ENCODE measurements at places on chromosomes 5 and 9. TPM values are rescaled to one million over a fixed set of nuclear protein-coding genes. Genes with fewer than 3 reads are reported as not detected.

GRCh38 chr9:26331223-26331622 is 561.4 kb downstream of the CAAP1 start:
- DNase-seq: no peak

- no peak for DNase-seq
Measured at GRCh38 chr9:76203373-76203772, 190.9 kb downstream of the RFK start.

The CDX1 gene
- polyA plus RNA-seq: 0.30 TPM

DNA sequence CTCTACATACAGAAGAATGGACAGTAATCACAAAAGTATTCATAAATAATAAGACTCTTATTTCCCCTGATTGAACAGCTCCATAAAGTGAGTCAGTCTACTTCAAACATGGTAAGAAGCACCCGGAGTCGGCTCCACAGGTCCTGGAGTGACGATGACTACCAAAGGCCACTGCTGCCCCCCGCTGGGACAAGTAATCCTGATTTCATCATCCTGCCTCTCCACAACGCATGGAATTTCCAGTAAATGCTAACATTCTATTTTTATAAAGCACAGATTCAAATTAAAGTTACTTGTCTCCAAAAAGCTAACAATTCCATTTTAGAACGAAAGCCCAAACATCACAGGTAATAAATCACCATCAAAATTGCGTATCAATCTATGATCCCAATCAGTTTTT is 16.2 kb downstream of the ATPSCKMT start:
- DNase-seq: peak; percentile 84

GRCh38 chr5:169686137-169686536 is 49.1 kb downstream of the DOCK2 start:
- DNase-seq: no peak

GRCh38 chr5:150062216-150062922 is 24.0 kb downstream of the CSF1R start:
- DNase-seq: no peak

- no peak for DNase-seq
Measured at GRCh38 chr9:89574309-89574708, 30.5 kb upstream of the GADD45G start.

The G3BP1 gene
- polyA plus RNA-seq: 87.7 TPM

GRCh38 chr9:18579536-18579935 is 105.6 kb downstream of the ADAMTSL1 start:
- DNase-seq: no peak

DNA sequence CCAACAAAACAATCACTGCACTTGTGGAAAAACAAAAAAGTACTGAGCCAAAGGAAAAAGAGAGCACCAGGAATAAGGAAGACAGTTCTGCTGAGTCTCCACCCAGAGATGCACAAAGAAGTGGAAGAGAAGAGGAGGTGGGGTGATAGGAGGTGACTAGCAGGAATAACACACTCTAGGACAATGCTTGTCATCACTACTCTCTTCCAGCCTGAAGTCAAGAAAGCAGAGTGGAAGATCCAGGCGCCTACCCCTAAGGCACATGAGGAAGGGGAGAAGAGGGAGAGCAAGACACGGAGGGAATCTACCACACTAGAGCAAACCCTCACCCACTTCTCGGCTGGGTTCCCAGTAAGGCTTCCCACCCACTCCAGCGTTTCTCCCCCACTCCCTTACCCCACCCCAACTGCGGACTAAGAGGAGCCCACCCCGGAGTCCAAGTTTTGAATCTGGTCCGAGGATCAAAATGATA is 1.7 kb downstream of the SLIT3 start:
- DNase-seq: no peak

DNA sequence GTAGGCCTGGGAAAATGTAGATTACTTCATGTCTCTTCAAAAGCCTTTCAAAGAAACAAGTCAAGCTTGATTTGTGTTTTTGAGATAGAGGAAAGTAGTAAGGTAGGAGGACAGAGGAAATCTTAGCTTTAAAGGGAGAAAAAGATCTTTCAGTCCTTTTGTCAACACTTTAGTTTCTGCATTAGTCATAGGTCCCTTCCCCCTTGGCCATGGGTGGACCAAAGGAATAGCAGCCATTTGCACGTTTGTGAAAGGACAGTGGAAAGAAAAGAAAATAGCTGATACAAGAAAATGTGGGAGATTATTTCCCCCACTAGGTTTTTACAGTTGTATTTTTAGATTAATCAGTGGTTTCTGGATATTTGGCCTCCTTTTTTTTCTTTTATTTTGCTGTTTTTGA is 121.9 kb upstream of the GRHPR start:
- DNase-seq: no peak

DNA sequence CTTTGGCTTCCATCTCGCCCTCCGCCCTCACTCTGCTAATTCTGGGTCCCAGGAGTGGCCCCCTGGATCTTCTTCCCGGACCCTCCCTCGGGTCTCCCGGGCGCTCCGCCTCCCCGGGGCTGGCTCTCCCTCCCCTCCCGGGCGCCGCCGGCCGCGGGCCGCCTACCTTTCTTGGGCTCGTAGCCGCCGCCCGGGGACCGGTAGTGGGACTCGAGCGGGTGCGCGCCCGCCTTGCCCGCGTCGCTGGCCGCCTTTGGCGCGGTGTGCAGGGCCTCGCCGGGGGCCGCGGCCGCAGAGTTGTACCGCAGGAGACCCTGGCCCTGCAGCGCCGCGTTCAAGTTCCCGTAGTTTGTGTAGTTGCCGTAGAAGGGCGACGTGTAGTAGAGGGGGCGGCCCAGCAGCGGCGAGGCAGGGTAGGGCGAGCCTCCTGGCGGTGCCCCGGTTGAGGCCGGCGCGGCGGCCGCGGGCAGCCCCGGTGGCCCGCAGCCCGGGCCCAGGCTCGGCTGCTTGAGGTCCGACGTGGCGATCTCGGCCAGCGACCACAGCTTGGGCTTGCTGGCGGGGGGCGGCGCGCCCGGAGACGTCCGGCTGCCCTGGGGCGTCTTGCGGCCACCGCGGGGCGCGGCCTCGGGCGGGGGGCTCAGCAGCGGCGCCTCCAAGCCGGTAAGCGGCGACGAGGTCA is 3.2 kb downstream of the IRX2 start:
- DNase-seq: no peak

DNA sequence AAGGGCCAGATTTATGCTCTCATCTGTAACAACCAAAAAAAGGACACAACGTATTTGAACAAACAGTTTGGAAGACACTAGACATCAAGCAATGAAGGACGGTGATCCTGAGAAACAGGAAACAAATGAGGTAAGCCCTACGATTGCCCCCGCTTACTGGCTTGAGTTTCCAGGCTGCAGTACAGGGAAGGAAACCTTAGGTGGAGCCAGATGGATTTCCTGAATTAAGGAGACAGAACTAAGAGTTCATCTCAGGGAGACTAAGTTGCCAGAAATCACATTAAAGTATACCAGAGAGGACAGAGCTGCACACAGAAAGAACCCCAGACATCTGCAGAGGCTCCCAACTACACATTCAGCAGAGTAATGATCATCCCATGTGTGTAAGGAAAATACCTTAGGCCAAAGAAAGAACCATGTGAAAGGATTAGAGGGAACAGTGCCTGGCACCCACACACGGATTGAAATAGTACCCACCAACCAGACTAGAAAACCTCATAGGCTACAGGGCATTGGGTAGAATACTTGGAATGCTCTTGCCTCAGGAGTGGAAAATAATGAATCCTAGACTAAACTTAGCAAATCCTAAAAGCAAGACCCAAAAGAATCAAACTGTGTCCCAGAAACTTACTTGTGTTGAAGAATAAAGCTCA is 99.3 kb upstream of the NIPBL start:
- DNase-seq: peak; percentile 8

- DNase-seq: no peak
Measured at GRCh38 chr9:129999141-129999510, 43.9 kb downstream of the FNBP1 start.

The OGN gene
- polyA plus RNA-seq: 1.3 TPM

The LTC4S gene
- 0.40 TPM for polyA plus RNA-seq

DNA sequence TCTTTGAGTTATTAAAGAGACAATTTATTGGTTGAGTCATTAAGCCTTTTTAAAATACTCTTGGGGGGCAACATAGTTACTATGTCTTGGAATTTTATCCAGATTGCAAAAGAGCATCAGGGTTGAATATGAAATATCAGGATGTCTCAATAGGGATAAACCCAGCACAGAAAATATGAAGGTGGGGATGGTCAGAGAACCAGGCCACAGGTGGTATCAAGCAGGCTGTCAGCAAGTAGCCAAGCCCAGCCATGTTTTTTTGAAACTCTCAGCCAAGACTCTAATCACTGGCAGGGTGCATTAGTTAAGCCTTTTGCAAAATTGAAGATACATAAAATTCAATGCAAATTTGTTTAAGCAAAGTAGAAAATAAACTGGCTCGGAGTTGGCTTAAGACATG is 468.9 kb downstream of the DTWD2 start:
- no peak for DNase-seq

The ORM2 gene
- not detected for polyA plus RNA-seq

- peak; percentile 13 for DNase-seq
Measured at GRCh38 chr5:33180900-33181299, 259.9 kb upstream of the TARS1 start.

DNA sequence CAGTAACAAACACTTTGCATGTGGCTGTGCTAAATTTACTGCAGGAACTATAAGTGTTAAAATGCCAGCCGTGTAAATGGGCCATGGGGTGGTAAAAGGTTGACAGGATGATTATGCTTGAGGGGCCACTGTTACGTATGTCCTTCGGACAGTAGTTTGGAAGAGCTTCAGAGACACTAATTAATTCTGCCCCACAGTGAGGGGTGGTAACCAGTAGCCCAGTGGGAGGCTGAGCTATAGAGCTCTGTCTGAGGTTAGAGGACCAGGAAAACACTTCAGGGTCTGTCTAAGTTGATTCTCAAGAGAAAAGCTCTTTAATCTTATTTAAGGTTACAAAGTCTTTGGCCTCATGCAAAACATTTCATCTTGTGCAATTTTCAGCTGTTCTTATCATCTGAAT is 176.6 kb downstream of the DMRTA1 start:
- no peak for DNase-seq

- no peak for DNase-seq
Measured at GRCh38 chr5:121158451-121158850, 693.2 kb upstream of the FTMT start.

DNA sequence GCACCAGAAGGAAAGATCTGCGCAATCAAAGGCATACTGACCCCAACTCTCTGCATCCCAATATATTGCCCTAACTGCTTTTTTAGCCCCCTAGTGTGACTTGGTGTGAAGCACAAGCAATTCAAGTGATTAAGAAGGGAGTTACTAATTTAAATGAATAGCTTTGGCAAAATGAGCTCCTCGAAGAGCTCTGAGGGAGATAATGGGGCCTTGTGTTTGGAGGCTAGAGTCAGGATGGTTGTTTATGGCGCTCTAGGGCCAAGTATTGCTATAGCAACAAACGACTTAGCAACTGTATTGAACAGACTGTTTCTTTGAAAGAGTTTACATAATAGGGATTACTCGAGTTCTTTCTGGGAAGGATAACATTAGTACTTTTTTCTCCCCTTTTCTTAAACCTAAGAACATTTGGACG is 11.5 kb upstream of the C5orf58 start:
- no peak for DNase-seq

The ACOT12 gene
- polyA plus RNA-seq: 0.56 TPM

DNA sequence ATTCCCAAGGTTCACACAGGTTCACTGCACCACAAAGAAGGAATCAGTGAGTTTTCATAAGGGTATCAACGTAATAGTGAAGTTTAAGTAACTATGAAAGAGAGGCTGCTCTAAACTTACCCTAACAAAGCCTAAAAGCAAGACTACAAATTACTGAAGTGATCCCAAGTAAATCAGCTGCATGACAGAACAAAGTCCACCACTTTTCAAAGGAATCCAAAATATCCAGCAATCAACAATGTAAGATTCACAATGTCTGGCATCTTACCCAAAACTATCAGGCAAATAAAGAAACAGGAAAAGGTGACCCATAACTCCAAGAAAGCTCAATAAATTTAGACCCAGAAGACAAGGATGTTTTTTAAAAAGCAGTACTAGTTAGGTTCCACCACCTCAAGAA is 70.1 kb downstream of the GNAQ start:
- DNase-seq: no peak

The PAEP gene
- polyA plus RNA-seq: not detected

- no peak for DNase-seq
Measured at GRCh38 chr9:19642256-19642655, 146.6 kb downstream of the SLC24A2 start.

- no peak for DNase-seq
Measured at GRCh38 chr5:53027913-53028312, 38.8 kb downstream of the ITGA2 start.

The SLC27A6 gene
- 0.04 TPM for polyA plus RNA-seq

The SPINK5 gene
- polyA plus RNA-seq: not detected

The SLC34A1 gene
- polyA plus RNA-seq: not detected

- DNase-seq: no peak
Measured at GRCh38 chr5:40675396-40676133, 4.2 kb upstream of the PTGER4 start.

DNA sequence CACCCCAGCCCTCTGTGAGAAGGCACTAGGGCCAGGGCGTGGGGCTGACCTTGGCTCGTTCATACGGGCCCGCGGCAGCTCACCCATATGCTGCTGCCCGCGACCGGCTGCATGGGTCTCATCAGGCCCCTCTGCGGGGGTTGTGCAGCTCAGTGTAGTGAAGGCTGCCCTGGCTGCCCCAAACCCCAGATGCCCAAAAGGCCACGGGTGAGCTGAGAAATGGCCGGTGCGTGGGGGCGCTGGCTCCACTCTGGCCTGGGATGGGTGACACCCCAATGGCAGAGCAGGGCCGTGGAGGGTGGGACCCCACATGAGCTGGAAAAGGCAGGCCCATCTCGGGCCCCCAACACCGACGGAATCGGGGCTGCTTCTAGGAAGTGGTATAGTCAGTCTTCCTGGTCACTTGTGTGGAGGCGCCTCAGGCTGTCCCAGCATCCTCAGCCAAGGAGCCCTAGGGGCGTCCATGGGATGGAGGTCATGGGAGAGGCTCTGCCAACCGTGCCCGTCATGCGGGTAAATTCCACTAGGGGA is 19.4 kb upstream of the LRRC14B start:
- DNase-seq: no peak

- no peak for DNase-seq
Measured at GRCh38 chr9:129501771-129502319, 119.1 kb downstream of the C9orf50 start.

DNA sequence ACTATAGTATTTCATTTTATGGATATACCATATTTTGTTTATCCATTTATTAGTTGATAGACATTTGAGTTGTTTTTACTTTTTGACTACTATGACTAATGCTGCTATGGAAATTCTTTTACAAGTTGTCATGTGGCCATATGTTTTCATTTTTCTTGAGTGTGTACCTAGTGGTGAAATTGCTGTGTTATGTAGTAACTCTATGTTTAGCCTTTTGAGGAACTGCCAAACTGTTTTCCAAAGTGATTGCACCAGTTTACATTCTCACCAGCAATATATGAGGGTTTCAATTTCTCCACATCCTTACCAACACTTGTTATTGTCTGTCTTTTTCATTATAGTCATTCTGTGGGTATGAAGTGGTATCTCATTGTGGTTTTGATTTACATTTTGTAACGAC is 75.4 kb downstream of the GRIA1 start:
- DNase-seq: no peak

The ABO gene
- not detected for polyA plus RNA-seq

The TRIP13 gene
- polyA plus RNA-seq: 14.4 TPM

The LCN6 gene
- not detected for polyA plus RNA-seq

Data from AG04450 (cell line).